ENCODE measurements at places on chromosomes 4 and X.

DNA sequence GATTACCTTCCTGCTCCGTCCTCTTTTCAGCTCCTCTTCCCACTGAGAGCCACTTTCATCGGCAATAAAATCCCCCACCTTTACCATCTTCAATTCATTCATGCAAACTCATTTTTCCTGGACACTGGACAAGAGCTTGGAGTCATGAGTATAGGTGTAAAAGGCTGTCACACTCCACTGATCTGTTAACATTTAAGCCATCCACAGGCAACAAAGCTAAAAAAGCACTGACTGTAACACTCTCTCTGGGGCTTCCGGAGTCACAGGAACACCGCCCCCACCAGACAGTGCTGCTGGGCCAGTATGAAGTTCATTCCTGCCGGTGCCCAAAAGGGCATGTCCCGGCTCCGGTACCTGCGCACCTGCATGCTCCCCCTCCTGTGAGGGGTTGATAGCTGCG, 38.5 kb downstream of the MAGEB5 start:
- DNase-seq, result no peak

- no peak for DNase-seq
Measured at GRCh38 chr4:125750399-125750798, 435.6 kb downstream of the FAT4 start.

DNA sequence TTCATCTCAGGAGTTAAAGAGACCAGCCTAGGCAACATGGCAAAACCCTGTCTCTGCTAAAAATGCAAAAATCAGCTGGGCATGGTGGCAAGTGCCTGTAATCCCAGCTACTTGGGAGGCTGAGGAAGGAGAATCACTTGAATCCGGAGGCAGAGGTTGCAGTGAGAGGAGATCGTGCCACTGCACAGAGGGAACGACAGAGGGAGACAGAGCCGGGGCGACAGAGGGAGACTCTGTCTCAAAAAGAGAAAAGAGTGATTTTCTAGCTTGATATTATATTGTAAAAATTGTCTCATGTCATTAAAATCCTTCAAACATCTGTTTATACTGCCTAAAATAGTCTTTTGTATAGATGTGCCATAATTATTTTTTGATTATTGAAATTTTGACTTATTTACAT, 225.4 kb upstream of the AGA start:
- no peak for DNase-seq

DNA sequence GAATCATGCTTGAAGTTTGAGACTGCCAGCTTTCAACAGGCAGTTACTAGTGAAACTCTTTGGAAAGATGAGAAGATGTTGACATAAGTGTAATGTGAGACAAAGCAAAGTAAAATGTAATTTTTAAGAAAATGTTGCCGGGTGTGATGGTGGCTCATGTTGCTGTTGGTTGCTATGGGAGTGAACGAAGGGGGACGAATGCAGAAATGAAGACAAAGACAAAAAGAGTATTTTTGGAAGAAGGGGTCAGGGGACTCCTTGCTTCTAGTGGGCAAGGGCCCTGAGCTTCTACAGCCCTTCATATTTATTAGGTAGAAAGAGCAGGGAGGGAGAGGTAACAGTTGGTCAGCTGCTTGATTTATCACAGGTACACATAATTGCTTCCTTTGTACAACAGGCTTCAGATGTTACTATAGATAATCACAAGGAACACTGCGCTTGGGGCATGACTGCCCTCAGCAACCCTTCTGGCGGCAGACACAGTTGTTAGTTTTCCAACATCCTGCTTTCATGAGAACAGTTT, 11.9 kb upstream of the UGDH start:
- DNase-seq, result no peak

- DNase-seq, result no peak
Measured at GRCh38 chr4:42720533-42720932, 63.6 kb upstream of the ATP8A1 start.

- DNase-seq, result no peak
Measured at GRCh38 chr4:19304028-19304427, 947.7 kb upstream of the SLIT2 start.

- no peak for DNase-seq
Measured at GRCh38 chr4:149997881-149998421, 80.3 kb upstream of the DCLK2 start.

GRCh38 chrX:14927401-14927800, 54.2 kb downstream of the MOSPD2 start:
- no peak for DNase-seq

DNA sequence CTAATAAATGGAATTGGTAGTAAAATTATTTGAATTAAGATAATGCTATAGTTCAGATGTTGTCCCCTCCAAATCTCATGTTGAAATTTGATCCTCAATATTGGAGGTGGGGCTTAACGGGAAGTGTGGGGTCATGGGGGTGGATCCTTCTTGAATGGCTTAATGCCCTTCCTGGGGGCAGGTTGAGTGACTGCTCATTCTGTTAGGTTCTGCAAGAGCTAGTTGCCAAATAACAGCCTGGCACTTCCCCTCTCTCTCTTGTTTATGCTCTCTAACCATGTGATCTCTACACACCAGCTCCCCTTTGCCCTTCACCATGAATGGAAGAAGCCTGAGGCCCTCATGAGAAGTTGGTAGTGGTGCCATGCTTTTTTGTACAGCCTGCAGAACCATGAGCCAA, 724.8 kb upstream of the FTHL17 start:
- no peak for DNase-seq

- DNase-seq, result no peak
Measured at GRCh38 chr4:85933291-85933640, 426.6 kb downstream of the MAPK10 start.

DNA sequence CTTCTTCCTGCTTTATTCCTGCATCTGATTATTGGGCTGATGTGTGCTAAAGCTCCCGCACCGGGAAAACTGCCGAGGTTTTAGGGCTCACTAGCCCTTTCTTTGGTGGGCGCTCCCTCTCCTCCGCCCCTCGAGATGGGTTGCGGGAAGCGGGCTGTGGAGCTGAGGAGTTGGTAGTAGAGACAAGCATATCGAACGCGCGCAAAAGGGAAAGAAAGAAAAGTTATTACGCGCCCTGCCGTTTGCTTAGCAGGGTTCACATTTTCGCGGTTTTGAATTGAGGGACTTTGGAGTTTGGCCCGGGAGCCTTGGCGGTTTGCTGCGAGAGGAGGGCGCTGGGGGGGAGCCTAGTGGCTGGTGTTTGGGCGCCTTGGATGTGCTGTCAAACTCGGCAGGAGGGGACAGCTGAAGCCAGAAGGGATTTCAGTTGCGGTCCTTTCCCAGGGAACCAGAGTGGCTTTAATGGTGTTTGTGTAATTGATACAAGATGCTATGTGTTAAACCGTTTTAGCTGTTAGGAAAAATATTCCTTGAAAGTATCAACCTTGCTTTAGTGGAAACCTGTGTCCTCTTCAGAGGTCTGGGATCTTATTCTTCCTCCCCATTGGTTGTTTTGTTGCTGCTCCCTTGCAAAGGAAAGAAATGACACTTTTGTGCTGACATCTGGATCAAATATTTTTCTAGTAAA, 1.1 kb downstream of the GAB1 start:
- DNase-seq, result no peak

- no peak for DNase-seq
Measured at GRCh38 chr4:117134386-117134785, 49.0 kb upstream of the TRAM1L1 start.

DNA sequence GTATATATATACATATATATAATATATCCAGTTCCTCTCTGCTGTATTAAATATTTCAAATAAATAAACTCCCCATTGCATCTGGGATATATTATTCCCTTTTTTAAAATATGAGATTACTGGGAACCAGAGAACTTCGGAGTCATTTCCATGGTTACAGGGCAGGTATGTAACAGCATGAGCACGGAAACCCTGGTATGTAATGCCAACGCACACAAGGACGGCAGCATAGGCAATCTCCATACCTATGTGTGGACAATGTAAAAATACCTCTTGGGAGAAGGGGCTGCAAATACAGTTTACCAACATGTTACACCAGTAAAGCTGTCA, 62.8 kb downstream of the NUDT10 start:
- no peak for DNase-seq

DNA sequence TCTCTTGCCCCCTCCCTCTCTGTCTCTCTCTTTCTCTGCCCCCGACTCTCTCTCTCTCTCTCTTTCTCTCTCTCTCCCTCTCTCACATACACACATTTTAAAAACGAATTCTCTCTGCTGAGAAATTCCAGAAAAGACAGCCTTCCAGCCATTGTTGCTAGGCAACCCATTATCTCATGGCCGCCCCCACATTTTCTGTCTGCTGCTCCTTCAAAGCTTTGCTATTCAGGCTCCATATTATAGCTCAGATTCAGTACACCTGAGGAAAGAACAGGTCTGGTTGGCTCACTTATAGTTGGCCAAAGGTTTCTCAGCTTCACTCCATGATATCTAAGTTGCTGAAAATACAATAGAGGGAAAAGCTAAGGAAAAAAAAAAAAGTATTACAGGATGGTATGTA, 174.4 kb upstream of the RADX start:
- DNase-seq, result no peak

- DNase-seq, result no peak
Measured at GRCh38 chr4:149765630-149766029, 50.0 kb downstream of the IQCM start.

- no peak for DNase-seq
Measured at GRCh38 chr4:684623-685327, 4.2 kb downstream of the SLC49A3 start.

DNA sequence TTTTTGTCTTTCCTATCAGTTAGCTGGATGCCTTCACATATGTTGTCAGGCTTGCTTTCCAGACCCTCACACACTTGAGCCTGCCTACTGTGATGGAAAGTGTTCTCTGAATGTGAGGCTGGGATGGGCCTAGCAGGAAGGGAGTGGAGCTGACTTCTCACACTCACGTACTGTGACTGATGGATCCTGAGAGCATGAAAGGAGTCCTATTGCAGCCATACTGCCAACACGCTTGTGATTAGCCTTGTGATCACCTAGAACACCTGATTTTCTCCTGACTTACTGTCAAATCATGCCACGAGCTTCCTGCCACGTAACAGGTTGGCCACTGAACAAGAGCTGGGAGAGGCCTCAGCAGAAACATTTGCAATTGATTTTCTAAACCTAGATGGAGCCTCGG, 49.9 kb downstream of the ACOX3 start:
- no peak for DNase-seq

GRCh38 chr4:126466848-126467247, 1152.1 kb downstream of the FAT4 start:
- DNase-seq, result no peak

- no peak for DNase-seq
Measured at GRCh38 chrX:111914398-111915090, 38.6 kb downstream of the TRPC5OS start.

- DNase-seq, result no peak
Measured at GRCh38 chrX:54715621-54716020, 82.4 kb downstream of the ITIH6 start.

GRCh38 chrX:103628386-103629317, at the start of gene TCEAL1:
Gene TCEAL1, plus strand, starts transcription at chrX:103628975. Its CDS starts 942 bp downstream, at chrX:103629917.
- peak; percentile 8 for DNase-seq

DNA sequence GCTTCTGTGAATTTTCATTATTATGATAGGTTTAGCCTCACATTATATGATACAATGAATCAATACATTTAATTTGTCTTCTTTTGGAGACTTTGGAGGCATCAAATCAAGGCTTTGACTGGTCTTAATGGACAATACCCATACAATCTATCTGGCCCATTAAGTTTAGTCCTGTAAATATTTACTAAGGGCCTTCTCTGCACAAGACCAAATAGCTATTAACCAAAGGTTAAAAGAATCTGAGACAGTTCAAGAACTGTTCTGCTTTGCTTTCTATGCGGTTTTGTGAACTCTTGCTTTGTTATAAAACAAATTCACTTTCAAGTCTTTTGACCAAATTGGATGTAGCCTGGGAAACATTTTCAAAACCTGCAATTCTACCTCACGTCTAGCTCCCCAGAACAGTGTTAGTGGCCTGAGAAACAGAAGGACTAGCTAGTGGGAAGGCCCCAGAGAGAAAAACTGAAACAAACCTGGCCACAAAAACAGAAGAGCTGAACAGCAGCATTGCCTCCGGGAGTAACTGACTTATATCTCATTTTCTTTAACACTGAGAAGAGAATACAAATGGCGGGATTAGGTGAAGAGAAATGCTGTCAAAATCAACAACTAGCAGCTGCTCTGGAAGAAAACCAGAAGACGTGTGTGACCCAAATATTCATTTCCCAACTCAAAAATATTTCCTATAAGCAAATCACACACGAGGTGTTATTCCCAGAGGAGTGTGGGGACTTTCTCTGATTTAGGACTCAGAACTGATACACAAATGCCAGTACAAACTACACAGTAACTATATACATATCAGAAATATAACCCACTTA, 548 bp downstream of the TLR1 start:
- no peak for DNase-seq

DNA sequence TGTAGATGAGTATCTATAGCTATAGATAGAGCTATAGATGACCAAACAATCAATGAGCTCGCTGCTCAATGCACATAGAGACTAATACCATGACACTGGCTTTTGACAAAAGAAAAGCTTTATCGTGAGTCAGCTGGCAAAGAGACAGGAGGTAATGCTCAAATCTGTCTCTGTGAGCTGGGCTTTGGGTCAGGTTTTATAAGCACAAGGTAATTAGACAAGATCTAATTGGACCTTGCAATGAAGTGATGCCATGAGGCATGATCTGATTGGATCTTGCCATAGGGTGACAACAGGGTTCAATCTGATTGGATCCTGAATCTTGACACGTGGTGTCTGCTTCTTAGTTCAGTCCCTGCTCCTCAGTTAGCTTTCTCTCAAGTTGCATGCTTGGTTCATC, 180.7 kb upstream of the MXRA5 start:
- DNase-seq, result no peak

GRCh38 chr4:76447393-76447851, 12.4 kb downstream of the SHROOM3 start:
- DNase-seq, result no peak

DNA sequence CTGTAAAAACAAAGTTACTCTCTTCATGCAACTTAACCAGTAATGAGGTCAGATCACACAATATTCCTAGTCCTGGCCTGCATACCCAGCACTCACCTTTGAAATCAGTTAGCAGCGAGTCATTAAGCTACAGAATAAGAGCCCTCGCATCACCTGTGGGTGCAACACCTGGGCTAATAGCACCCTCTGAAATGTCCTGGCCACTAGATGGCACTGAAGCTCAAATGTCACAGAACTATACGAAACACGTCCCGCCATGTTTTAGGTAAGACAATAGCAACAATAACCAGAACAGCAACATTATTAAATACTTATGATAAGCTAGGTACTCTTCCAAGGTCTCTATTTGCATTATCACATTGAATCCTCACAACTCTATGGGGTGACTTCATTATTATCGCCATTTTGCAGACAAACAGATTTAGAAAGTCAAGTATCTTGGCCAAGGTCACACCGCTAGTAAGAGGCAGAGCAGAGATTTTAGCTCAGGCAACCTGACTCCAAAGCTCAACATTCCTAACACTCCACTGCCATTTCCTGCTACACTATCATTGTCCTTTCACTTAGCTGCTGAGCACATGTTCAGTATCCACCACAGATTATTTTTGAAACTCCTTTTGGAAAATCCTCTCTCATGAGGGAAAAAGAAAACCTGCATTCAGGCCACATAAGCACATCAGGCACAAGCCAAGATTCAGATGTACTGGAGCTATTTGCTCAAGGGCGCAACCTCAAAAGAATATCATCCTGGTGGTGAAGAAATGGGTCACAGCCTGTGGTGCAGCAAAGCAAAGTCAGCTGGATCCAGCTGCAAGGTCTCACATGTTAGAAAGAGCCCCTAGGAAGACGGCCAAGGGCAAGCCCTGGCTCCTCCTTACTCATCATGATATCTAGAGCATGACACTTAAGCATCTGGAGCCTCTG, 59.5 kb upstream of the KDR start:
- peak; percentile 4 for DNase-seq
